Activated CD4-positive, alpha-beta T cell treated with anti-CD3 and anti-CD28 coated beads, Interleukin-2, amount 10 ng/mL, durations not matched to agents 7 days and 5 days (primary cell): ENCODE measurements at places on chromosomes 7 and 10. TPM values are rescaled to one million over a fixed set of nuclear protein-coding genes. Genes with fewer than 3 reads are reported as not detected.

DNA sequence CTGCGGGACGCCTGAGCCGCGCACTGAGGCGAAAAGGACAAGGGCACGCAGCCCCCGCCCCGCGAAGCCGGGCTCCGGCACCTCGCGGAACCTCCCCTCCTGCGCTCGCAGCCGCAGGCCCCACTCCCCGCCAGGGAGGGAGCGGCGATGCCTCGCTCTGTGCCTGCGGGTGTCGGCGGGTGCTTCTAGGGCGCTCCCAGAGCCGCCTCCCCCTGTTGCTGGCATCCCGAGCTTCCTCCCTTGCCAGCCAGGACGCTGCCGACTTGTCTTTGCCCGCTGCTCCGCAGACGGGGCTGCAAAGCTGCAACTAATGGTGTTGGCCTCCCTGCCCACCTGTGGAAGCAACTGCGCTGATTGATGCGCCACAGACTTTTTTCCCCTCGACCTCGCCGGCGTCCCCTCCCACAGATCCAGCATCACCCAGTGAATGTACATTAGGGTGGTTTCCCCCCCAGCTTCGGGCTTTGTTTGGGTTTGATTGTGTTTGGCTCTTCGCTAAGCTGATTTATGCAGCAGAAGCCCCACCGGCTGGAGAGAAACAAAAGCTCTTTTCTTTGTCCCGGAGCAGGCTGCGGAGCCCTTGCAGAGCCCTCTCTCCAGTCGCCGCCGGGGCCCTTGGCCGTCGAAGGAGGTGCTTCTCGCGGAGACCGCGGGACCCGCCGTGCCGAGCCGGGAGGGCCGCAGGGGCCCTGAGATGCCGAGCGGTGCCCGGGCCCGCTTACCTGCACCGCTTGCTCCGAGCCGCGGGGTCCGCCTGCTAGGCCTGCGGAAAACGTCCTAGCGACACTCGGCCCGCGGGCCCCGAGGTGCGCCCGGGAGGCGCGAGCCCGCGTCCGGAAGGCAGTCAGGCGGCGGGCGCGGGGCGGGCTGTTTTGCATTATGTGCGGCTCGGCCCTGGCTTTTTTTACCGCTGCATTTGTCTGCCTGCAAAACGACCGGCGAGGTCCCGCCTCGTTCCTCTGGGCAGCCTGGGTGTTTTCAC, 519 bp downstream of the ITGB8 start:
- DNase-seq = peak; percentile 15

- peak; percentile 40 for DNase-seq
These were observed 23.4 kb upstream of the DPYSL4 start for GRCh38 chr10:132163278-132163765.

DNA sequence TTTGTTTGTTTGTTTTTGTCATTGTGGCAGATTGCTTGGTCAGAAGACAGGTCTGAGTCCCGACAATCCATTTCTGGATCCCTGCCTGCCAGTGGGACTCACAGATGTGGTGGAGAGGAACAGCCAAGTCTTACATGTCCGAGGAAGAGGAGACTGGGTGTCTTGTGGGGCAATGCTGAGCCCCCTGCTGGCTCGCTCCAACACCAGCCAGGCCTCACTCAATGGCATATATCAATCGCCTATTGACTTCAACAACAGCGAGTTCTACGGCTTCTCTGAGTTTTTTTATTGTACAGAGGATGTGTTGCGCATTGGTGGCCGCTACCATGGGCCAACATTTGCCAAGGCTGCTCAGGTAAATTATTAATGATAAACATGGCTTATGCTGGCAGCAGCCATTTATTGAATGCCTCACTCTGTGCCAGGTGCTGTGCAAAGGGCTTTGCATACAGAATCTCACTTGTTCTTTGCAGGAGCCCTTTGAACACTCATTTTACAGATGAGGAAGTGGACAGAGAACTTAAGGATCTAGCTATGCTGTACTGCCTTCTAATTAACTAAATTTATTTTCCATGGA, 33.3 kb downstream of the COX15 start:
- DNase-seq = no peak

DNA sequence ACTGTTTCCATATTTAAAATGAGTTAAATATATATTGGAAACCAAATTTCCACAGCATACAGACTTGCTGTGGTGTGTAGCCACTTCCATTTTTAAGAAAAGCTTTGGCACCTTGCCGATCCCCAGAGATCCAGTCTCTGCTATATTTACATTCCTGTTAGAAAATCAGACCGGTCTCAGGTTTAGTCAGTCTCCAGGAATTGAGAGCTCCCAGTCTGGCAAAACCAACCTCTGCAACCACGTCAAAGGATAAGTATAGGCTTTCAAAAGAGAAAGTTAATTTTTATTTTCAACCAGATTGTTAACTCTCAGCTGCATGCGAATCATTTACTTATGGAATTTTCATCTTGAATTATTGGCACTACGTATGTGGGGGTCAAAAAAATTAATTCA, 28.2 kb downstream of the PUS7 start:
- no peak for DNase-seq

GRCh38 chr7:135445690-135446089, 64.2 kb downstream of the CNOT4 start:
- DNase-seq = no peak

Gene NPTX2
- not detected for total RNA-seq

DNA sequence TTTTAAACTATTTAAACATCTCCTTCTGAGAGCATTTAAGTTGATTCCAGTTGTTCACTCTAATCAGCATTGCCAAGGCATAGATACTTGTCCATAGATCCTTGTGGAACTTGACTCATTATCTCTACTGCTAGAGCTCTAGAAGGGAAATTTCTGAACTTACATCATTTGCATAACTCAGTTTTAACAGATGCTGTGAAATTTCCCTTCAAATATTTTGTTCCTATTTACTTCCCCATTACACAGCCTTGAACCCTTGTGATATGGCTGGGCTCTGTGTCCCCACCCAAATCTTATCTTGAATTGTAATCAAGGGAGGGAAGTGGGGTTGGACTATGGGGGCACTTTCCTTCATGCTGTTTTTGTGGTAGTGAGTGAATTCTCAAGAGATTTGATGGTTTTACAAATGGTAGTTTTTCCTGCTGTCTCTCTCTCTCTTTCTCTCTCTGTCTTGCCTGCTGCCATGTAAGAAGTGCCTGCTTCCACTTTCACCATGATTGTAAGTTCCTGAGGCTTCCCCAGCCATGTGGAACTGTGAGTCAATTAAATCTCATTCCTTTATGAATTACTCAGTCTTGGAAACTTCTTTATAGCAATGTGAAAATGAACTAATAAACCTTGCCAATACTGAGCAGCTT, 25.4 kb downstream of the INSIG1 start:
- DNase-seq = no peak

GRCh38 chr7:158267742-158268435, 319.7 kb downstream of the PTPRN2 start:
- DNase-seq = no peak

Gene BEND7
- not detected for total RNA-seq

DNA sequence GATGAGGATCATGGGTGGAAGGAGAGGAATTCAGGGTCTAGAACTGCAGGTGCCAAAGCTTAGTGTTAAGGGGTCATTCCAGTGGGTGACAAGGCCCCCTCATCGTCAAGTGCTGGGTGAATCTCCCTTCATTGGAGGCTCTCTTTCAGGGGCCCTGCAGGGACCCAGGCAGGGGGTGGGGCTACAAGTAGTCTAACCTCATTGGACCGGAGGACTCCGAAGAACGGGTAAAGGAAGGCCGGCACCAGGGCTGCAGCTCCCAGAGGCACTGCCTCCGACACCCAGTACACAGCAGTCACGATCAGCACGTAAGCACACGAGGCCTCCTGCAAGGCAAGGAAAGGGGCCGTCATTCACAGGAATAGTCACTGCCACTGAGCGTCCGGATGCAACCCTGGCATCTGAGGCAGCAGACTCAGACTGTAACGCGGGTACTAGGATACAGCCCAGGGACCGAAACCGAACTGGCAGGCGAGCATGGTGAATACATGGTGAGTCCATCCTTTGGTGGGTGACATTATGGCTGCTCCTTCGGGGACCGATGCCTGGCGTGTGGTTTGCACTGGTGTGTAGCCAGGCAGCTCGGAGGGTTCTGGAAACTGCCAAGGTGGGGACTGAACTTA, 6.7 kb downstream of the SLC13A4 start:
- no peak for DNase-seq
